ENCODE measurements at places on chromosomes 5 and 9.

DNA sequence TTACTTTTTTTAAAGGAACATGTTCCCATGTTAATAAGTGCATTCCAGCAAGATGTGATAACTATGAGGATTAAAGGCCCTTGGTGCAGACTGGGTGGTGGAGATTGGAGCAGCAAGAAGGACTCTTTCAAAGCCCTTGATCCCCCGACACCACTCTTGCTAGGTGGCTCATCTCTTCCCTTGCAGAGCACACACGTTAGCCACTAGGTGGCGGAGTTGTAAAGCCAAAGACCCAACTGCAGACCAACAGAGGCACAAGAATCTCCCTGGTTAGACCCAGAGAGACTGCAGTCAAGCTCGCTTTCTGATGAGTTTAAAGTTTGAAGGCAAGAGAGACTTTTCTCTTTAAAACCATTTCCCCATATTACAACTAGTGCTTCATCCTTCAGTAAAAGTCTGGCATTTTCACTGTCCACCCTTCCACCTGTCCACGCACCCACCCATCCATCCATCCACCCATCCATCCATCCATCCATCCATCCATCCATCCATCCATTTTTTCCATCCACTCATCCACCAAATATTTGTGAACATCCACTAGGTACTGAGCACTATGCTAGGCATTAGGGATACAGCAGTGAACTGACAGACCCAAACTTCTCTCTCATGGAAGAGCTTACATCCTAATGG, 226.9 kb downstream of the MSX2 start:
- DNase-seq, result peak; percentile 43

DNA sequence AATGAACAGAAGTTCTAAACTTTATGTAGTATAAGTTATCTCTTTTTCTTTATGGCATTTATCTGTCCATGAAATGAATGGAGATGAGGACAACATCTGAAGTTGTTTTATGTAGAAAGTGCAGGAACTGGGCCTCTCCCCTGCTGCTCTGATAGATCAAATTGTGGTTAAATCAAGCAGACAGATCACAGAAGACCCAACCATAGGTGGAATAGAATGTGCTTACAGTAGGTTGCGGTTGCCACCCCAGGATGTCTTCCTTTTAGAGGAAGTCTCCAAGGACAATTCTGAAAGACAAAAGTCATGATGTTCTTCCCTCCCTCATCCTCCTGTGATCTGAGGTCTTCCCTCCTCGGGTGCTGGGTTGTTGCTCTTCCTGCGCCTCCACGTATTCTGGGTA, 12.9 kb downstream of the RASGRF2 start:
- DNase-seq, result no peak

- DNase-seq, result no peak
These were observed 184.0 kb downstream of the SYK start for GRCh38 chr9:90985631-90986030.

GRCh38 chr5:158340608-158341007, 481.7 kb upstream of the CLINT1 start:
- no peak for DNase-seq

DNA sequence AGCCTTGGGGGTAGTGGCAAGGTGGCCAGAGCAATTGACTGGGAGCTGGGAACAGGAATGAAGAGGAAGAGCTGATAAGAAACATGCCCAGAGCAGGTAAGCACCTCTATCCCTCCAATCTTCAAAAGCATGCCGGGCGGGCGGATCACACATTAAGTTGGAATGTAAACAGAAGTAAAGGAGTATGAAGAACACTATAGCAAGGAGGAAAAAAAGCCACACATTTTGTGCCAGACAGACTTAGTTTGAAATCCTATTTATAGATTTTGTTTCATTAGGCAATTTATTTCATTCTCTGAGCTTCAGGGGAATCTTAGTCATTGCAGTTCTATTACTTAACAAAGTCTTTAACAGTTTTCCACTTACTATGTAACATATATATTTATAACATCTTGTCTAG, 173.9 kb upstream of the TNC start:
- no peak for DNase-seq

All from NCI-H1092 treated with DMSO at 0.1 percent for 48 hours (cell line).